Stimulated activated CD4-positive, alpha-beta T cell treated with anti-CD3 and anti-CD28 coated beads, Interleukin-2, amount 100 ng/mL, for 24 hours (primary cell): ENCODE measurements at places on chromosomes 6 and 20.
A peak's percentile ranks its signal among the peaks of the same experiment; 100 is the strongest.

DNA sequence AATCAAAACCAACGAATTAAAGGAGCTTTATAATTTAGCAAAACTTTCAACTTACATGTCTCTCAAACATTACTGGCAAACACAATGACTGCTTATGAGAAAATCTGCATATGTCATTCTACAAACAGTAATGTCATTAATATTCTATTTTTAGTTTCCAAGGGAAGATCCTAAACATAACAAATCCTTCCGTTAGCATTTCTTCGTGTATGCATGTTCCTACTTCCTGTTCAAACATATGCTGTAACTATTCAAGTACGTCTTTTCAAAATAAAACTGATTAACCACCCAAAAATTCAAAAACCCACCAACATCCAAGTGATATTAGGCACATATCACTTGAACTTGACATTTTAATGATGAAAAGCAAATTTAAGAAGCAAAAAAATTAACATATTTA lies 131.3 kb downstream of the HACE1 start:
- no peak for DNase-seq

DNA sequence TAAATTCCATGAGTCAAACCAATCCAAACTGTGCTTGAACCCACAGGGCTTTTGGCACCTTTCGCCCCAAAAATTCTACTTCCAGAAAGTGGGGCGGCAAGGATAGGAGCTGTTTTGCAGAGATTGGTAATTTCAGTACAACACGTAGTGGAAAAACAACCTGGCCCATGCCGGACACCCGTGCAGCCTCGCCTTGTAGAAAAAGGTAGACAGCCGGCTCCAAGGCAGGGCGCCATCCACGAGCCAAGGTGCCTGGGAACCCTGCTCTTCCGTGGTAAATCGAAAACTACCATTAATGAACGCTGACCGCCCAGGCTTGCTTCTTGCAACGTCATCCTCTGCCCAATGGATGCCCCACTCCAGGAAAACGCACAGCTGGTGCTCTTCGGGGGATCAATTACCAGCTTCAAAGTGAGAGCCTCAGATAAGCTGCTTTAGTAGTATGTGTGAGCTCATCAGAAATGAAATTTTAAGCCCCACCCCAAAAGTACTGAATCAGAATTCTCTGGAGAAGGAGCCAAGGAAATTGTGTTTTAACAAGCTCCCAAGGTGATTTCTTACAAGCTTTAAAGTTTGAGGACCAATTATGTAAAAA lies 1.8 kb downstream of the OOEP start:
- no peak for DNase-seq

GRCh38 chr20:57806476-57806875 lies 96.7 kb upstream of the PMEPA1 start:
- DNase-seq = no peak

GRCh38 chr20:1813101-1813529 lies 82.1 kb upstream of the SIRPA start:
- no peak for DNase-seq

GRCh38 chr20:9146649-9147048 lies 77.8 kb downstream of the PLCB4 start:
- no peak for DNase-seq

DNA sequence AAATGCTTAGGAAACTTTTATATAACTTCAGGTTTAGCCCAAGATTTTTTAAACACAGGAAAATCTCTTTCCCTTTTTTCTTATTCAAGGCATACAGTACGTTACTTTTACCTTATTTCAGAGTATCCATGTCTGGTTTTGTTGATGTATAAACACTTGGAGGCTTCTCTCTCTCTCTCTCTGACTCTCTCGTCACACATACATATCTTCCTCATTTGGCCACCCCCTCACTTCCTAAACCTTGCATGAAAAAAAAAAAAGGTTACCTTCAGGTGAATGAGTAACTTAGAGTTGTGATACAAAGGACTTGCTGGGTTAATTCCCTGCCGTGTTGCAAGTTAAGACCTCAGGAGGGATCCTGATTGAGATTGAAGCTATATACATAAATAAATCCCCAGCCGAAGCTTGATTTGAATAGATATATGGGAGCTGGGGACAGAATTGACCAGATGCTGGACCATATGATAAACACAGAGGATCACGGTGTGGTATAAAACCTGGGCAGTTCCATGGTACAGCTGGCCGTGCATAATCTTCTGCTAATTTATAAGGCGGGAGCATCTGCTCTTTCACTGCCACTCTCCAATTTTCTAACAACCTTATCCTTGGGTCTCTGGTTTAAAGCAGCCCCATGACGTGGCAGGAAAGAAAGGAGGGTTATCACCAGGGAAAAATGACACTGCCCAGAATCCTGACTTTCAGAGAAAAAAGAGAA lies 55.1 kb upstream of the IL20RA start:
- DNase-seq = no peak

DNA sequence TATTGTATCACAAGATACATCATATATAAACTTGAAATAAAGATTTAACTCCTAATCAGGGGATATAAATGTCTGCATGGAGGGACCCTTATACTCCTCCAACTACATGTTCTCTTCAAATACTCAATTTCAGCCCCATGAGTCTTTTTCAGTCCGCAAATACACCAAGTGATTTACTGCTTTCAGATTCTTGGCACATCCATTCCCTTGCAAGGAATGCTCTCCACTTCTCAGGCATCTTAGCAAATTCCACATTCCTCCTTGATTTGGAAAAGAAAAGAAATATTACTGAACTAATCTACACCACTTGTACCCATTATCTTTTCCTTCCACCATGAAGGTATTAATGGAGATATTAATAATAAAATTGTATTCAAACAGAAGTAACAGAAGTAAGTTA lies 999.4 kb upstream of the GJE1 start:
- DNase-seq = no peak

DNA sequence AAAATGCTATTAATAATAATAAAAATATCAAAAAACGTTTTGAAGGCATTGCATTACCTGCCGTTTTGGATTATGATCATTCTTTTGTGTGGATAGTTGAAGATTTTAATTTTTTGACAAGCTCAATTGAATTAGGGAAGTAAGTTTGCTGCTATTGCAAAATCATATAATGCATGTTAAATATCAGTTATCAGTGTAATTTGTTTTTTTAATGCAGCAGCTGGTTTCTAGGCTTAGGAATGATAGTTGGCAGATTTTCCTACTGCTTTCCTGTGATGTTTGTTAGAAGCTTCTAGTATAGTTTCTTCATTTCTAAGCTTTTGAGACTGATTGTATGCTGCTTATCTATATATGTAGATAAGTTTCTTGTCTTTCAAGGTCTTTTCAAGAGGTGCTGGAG lies 99.0 kb downstream of the JARID2 start:
- DNase-seq = no peak

DNA sequence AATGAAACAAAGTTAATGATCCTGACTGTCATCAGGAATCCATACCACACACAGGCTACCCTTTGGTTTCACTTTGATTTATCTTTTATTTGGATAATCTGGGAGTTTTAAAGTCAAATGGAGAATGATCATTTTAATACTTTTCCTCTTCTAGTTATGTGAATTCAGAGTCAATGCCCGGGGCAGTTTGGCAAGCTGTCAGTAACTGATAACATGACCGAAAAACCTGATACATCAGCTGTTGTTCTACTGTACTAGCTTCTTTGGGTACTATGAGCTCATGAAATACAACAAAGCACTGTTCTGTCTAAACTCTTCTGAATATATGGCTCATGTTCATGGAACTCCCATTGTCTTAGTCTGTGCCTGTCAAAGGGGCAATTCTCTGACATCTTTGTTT lies 30.2 kb downstream of the KLHL31 start:
- no peak for DNase-seq

DNA sequence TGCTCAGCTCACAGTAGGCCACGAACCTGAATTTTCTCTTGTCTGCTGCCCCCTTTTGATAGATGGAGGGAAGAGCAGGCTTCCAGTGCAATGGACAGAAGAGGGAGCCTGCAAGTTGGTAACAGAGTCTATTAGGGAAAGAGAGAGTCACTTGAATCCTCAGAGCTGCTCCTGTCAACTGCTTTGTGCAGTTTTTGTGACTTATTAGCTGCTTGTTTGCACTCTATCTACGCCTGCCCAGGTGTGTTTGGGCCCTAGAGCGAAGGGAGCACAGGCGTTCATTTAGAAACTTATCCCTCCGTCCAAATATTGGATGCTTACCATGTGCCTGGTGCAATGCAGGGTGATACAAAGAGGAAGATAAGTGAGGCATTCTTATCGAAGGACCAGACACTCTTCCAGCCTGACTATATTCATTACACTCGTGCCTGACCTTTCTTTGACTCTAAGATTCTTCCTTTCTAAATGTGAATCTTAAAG lies 11.6 kb upstream of the SLC2A12 start:
- DNase-seq = peak; percentile 44

DNA sequence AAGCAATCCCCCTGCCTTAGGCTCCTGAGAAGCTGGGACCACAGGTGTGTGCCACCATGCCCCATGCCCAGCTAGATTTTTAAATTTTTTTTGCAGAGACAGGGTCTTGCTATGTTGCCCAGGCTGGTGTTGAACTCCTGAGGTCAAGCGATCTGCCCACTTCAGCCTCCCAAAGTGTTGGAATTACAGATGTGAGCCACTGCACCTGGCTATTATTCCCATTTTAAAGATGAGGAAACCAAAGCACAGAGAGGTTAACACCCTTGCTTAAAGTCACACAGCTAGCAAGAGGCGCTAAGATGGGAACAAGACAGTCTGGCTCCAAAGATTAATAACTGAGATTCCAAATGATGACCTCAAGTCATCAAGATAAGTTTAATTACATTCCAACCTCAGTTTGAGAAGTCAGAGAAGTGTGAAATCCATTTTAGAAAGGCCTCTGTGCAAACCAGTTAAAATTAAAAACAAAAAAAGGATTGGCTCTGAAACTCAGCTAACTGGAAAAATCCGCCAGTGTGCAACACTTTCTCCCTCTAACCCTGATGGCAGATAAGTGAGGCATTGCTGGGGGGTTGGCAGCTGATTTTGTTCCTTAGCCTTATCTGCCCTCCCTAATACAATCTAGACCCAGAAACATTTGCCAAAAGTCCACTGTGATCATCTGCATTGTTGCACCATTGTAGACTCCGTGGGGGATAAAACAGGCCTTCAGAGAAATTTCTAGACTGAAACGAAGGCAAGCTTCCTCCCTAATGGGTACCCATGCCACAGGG lies 55.5 kb downstream of the CPNE5 start:
- no peak for DNase-seq

GRCh38 chr6:159842035-159842434 lies 42.0 kb downstream of the PNLDC1 start:
- no peak for DNase-seq

- no peak for DNase-seq
These were observed 172.4 kb downstream of the GJA10 start for GRCh38 chr6:90066697-90067096.

DNA sequence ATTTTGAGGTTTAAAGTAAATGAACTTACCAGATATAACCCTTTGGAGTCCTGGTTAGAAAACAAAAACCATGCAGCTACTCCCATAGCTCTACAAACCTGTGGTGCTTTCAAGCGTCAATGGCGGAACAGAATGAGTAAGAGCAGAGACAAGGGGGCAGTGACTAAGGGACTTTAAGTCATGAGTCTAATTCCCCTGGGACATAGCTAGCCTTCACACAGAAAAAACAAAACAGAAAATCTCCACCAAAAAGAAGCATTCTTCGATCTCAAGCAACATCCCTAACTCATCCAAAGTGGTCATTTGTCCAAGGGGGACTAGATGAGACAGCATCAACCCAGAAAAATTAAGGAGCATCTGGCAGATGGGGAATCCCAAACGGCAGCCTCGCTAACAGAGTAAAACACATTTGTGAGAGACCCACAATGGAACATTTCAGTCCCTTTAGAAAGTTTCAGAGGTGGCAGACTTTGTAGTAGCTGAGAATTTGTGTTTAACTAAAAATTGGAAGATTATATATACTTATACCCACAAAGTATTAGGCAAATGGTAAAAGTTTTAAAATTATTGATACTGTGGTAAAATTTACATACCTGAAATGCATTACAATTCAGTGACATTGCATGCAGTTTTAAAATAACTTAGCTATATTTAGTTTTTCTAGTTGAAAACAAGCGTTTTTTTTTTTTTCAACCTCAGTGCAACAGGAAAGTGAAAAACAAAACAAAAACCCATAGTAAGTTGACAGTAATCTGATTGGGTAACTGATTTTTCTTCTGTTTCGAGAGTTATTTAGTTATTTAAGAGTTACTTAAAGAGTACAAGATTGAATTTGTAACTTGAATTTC lies 67.5 kb downstream of the KCNQ5 start:
- no peak for DNase-seq

- DNase-seq = no peak
These were observed 267.1 kb downstream of the ERMARD start for GRCh38 chr6:170018422-170018935.

- DNase-seq = no peak
These were observed 108.5 kb upstream of the CHD6 start for GRCh38 chr20:41726727-41727126.

GRCh38 chr6:74420221-74420620 lies 724.2 kb downstream of the CD109 start:
- DNase-seq = no peak

DNA sequence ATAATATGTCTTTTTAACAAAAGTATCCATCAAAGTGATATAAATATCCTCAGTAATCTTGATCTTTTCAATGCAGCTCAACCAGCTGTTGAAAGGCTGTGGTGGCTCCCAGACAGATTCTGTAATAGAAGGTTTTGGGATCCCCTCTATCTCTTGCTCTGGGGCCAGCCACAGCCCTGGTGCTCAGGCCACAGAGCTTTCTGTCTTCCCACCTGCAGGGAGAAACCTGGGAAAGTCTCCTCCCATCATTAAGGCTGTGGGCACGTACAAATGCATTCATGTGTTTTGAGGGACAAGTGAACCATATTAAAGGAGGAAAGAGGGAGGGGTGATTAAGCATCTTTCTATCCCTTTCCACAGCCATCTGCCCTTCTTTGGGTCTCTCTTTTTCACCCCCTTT lies 183.1 kb downstream of the PRDM13 start:
- DNase-seq = no peak

GRCh38 chr6:92587525-92587924 lies 831.8 kb downstream of the EPHA7 start:
- DNase-seq = no peak

DNA sequence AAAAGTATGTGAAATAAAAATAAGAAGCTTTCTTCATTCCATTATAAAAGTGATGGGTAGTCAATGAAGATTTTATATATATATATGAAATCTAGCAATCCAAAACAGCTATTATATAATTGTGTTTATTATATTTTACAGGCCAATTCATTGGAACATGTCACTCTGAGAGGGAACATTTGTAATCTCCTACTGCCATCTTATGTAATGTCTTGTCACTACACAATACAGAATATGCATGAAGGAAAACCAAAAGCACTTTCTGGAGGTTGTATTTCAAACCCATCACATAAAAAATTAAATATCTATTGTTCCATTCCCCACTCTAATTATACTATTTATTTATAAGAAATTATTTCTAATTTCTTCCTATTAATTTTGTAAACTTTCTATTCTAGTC lies 31.5 kb upstream of the IRAK1BP1 start:
- no peak for DNase-seq

- no peak for DNase-seq
These were observed 4.0 kb downstream of the CITED2 start for GRCh38 chr6:139370283-139370998.

DNA sequence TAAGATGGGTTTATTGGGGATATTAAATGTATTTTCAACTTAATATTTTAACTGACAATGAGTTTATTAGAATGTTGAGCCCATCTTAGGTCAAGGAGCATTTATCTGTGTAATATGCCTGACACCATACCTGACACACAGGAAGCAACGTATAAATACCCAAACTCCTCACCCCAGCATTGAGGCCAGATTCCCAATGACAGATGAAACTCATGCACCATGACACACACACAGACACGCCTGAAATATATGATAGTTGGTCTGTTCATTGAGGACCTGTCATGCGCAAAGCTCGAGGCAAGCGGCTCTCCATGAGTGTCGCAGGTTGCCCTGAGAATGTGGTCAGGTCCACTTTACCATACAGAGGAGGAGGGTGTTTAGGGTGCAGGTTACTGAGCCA lies 64.1 kb downstream of the GFOD1 start:
- no peak for DNase-seq
